PC-9 (cell line): ENCODE measurements at places on chromosomes 12 and 14. TPM values are rescaled to one million over a fixed set of nuclear protein-coding genes. Genes with fewer than 3 reads are reported as not detected.

- no peaks in the 10 kb centered on the region for H3K27me3 ChIP-seq
- no peaks in the 10 kb centered on the region for H3K4me1 ChIP-seq
- no peak overlapping the region for H3K27ac ChIP-seq
- H3K36me3 ChIP-seq = no peaks in the 10 kb centered on the region
Measured at GRCh38 chr12:113899561-113900471, 66.3 kb downstream of the RBM19 start.

- H3K27ac ChIP-seq = no peak overlapping the region
- DNase-seq = no peak
- H3K4me3 ChIP-seq = no peak overlapping the region
- no peaks in the 10 kb centered on the region for H3K4me1 ChIP-seq
- no peaks in the 10 kb centered on the region for H3K36me3 ChIP-seq
- H3K27me3 ChIP-seq = no peaks in the 10 kb centered on the region
Measured at GRCh38 chr12:127145241-127145928, 1121.6 kb upstream of the TMEM132C start.

DNA sequence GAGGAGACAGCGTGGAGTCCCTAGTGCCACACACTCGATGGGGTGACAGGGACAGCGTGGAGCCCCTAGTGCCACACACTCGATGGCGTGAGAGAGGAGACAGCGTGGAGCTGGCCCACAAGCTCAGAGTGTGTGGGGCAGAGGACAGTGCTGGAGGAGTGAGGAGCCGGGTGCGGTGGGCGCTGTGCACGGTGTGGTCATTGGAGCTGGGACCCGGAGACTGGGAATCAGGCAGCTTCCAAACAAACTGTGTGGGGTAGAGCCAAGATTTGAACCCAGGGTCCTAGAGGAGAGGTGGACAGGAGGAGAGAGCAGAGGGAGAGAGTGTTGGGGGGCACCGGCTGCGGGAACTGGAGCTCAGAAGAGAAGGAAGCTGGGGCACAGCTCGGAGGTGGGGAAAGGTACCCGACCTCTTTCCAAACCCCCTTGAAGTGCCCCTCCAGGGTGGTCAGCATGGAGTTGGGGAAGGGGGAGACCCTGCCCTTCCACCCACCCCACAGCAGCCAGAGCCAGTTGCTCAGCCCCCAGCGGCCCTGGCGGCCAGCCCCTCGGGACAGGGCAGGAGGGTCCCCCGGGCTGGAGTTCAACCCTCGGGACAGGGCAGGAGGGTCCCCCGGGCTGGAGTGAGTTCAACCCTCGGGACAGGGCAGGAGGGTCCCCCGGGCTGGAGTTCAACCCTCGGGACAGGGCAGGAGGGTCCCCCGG is 91.0 kb downstream of the NOC4L start:
- no peaks in the 10 kb centered on the region for H3K36me3 ChIP-seq
- H3K4me3 ChIP-seq = no peak overlapping the region
- no peak overlapping the region for H3K27ac ChIP-seq
- DNase-seq = no peak
- peaks cover 36% of the 10 kb centered on the region for H3K27me3 ChIP-seq

DNA sequence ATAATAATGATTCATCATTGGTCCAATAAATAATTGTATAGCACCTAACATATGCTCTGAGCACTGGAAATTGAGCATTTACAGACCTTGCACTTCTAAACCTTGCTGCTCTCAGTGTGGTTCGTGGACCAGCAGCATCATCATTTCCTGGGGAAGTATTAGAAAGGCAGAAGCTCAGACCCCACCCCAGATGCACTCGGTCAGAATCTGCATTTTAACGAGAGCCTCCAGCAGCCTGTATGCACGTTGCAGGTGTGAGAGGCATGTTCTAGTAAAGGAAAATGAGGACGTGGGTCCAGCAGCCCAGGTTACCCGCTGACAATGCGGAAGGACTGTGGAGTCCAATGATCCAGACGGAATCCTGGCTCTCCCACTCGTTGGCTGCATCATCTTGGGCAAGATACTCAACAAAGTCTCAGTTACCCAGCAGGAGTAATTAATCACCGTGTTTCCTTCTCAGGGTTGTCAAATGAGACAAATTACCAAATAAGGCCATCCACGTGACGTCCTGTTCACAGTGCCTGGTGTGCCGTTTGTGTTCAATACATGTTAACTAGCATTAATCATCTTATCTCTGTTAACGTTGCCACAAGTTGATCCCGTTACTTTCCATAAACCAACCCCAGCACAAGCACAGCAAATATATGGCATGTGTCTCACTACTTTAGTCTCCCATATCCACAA is 49.2 kb upstream of the CCND2 start:
- no peaks in the 10 kb centered on the region for H3K4me1 ChIP-seq
- no peak overlapping the region for H3K4me3 ChIP-seq
- H3K27me3 ChIP-seq = peaks cover 59% of the 10 kb centered on the region
- H3K27ac ChIP-seq = no peak overlapping the region

- H3K27ac ChIP-seq = 0 out of 2 replicates have a peak overlapping the region, but pooled peaks have one; percentile 16
- H3K4me1 ChIP-seq = peaks cover 57% of the 10 kb centered on the region
- H3K36me3 ChIP-seq = peaks cover 10% of the 10 kb centered on the region
- H3K27me3 ChIP-seq = no peaks in the 10 kb centered on the region
Measured at GRCh38 chr12:6608592-6609281, 1.6 kb upstream of the CHD4 start.

DNA sequence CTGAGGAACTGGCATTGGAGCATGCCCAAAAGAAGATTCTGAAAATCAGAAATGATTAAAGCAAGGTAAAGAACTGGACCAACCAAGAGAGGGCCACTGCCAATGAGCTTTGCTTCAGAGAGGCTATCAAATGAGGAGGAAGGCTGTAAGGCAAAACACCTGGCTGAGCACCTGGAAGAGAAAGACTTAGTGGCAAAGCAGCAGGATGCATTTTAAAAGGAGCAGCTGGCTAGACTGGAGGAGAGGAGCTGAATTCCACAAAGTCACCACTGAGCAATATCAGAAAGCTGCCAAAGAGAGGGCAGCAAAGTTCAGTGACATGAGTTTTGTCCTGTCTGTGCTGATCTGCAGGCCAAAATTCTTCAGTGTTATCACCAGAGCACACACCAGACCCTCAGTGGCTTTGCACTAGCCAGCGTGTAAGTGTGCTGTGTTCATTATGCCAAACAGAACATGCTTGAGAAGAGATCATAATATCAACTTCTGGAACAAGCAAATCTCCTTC is 338.7 kb downstream of the TRHDE start:
- no peaks in the 10 kb centered on the region for H3K27me3 ChIP-seq
- no peaks in the 10 kb centered on the region for H3K4me1 ChIP-seq
- no peaks in the 10 kb centered on the region for H3K36me3 ChIP-seq

DNA sequence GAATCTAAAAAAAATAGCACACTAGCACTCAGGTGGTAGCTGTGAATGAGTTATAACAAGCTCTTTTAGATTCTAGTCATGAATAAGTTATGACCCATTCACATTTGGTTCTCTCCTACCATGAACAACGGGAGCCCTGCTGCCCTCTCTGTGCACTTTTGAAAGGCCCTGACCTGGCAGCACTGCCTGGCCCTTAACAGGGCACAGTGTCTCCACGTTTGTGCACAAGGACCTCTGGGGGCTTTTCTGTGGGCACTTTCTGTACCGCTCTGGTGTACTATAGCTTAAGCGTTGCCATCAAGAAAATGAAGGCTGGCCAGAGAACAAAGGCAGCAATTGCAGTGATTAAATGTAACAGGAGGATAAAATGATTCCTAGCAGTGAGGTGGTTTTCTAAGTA is 21.2 kb downstream of the CCDC92 start:
- DNase-seq = no peak
- H3K27me3 ChIP-seq = no peaks in the 10 kb centered on the region
- no peaks in the 10 kb centered on the region for H3K4me1 ChIP-seq
- no peak overlapping the region for H3K27ac ChIP-seq

DNA sequence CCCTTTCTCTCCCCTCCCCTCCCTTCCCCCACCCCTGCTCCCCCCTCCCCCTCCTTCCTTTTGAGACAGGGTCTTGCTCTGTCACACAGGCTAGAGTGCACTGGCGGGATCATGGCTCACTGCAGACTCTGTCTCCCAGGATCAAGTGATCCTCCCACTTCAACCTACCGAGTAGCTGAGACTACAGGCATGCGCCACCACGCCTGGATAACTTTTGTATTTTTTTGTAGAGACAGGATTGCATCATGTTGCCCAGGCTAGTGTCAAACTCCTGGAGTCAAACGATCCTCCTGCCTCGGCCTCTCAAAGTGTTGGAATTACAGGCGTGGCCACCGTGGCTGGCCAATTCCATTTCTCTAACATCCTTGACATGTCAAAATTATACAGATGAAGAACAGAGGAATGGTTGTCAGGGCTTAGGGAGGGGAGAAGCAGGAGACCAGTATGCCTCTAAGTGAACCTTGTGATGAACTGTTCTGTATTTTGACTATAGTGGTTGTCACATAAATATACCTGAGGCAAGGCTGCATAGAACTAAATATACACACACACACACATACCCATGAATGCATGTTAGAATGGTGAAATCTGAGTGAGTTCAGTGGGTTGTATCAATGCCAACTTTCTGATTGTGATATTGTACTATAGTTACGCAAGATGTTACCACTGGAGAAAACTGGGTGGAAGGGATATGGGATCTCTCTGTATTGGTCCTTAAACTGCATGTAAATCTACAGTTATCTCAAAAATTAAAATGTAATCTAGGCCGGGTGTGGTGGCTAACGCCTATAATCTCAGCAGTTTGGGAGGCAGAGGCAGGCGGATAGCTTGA is 3.6 kb upstream of the CFAP73 start:
- H3K4me3 ChIP-seq = no peak overlapping the region
- no peaks in the 10 kb centered on the region for H3K27me3 ChIP-seq
- DNase-seq = no peak
- no peaks in the 10 kb centered on the region for H3K36me3 ChIP-seq

DNA sequence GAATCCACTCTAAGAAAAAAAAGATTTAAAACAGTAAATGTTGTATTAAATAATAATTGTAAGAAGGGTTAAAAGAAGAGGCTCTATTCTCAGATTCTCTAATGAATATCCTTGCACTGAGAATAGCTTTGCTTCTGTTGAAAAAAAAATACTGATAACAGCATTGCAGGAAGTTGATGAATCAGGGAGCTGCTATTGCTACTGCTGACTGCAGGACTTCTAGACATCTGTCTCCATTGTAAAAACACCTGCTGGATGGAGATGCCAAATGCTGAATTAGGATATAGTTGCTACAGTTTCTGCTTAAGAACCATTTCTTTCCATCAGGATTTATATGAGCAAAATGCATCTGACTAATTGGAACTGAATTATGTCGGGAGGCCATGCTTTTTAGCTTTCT is 50.3 kb upstream of the ANP32D start:
- DNase-seq = no peak
- H3K4me3 ChIP-seq = no peak overlapping the region
- H3K4me1 ChIP-seq = no peaks in the 10 kb centered on the region
- peaks cover 7% of the 10 kb centered on the region; the same call in 1 of the 2 replicates for H3K27me3 ChIP-seq
- H3K36me3 ChIP-seq = no peaks in the 10 kb centered on the region

DNA sequence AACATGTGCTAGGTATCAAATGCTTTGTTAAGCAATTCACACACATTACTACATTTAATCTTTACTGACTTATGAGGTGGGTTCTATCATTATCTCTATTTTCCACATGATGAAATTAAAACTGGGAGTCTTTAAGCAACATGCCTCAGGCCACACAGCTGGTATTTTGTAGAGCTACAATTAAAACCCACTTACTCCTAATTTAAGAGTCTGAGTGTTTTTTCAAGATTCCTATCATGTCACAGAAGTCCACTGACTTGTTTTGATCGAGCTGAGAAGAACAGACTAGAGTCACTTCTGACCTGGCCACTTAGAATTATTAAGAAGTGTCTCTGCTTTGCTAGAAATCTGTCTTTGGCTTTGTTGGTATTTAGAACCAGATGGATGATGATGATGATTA is 670.7 kb downstream of the NRXN3 start:
- no peak overlapping the region for H3K4me3 ChIP-seq
- DNase-seq = no peak
- H3K36me3 ChIP-seq = no peaks in the 10 kb centered on the region
- no peaks in the 10 kb centered on the region for H3K4me1 ChIP-seq
- peaks cover 16% of the 10 kb centered on the region; the same call in 1 of the 2 replicates for H3K27me3 ChIP-seq

GRCh38 chr12:7591531-7591930 is 74.2 kb downstream of the APOBEC1 start:
- no peaks in the 10 kb centered on the region for H3K27me3 ChIP-seq
- H3K36me3 ChIP-seq = no peaks in the 10 kb centered on the region
- DNase-seq = no peak
- H3K4me3 ChIP-seq = no peak overlapping the region
- H3K4me1 ChIP-seq = no peaks in the 10 kb centered on the region

GRCh38 chr12:48194799-48195201 is 8.3 kb downstream of the OR10AD1 start:
- no peaks in the 10 kb centered on the region for H3K27me3 ChIP-seq
- peaks cover 16% of the 10 kb centered on the region; the same call in 1 of the 2 replicates for H3K4me1 ChIP-seq
- DNase-seq = no peak
- no peak overlapping the region for H3K27ac ChIP-seq
- no peaks in the 10 kb centered on the region for H3K36me3 ChIP-seq
- no peak overlapping the region for H3K4me3 ChIP-seq

DNA sequence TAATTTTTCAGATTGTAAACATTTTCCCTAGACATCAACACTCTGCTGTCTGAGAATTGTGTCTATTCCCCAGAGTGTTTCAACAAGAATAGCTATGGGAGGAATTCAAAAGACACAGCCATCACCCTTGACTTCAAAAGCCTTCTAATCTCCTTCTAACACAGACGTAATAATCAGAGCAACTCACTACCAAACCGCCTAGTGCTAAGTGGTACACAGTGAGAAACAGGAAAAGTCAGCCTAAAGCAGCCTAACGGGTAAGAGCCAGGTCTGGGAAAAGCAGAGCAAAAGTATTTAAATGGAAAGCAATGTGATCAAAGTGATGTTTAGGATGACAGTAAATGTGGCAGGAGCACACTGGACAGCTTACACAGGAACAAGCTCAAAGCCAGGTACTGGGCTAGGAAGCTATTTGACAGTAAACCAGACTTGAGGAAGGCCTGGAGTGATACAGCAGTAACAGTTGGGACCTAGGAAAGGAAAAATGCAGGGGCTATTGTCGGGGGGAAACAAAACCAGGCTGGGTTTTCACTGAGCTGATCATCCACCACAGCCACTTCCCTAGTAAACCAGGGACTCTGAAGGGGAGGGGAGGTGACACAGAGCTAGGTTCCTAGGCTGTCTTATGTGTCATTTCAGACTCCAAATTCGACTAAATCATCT is 29.4 kb downstream of the CORO1C start:
- no peak for DNase-seq
- H3K27me3 ChIP-seq = no peaks in the 10 kb centered on the region
- H3K27ac ChIP-seq = no peak overlapping the region
- no peak overlapping the region for H3K4me3 ChIP-seq
- H3K36me3 ChIP-seq = peaks cover 20% of the 10 kb centered on the region

GRCh38 chr14:51636109-51636508 is 15.6 kb upstream of the FRMD6 start:
- H3K36me3 ChIP-seq = no peaks in the 10 kb centered on the region
- no peaks in the 10 kb centered on the region for H3K27me3 ChIP-seq

- DNase-seq = no peak
- H3K36me3 ChIP-seq = no peaks in the 10 kb centered on the region
- H3K27ac ChIP-seq = no peak overlapping the region
- H3K4me3 ChIP-seq = no peak overlapping the region
- H3K27me3 ChIP-seq = no peaks in the 10 kb centered on the region
- no peaks in the 10 kb centered on the region for H3K4me1 ChIP-seq
Measured at GRCh38 chr12:93757792-93758694, 80.9 kb downstream of the CRADD start.

- peaks cover 25% of the 10 kb centered on the region for H3K27me3 ChIP-seq
- DNase-seq = no peak
- no peak overlapping the region for H3K4me3 ChIP-seq
- H3K4me1 ChIP-seq = no peaks in the 10 kb centered on the region
Measured at GRCh38 chr12:105292705-105293104, 37.8 kb upstream of the C12orf75 start.

KRT74 gene
- not detected in 2 replicates for total RNA-seq

CD163L1 gene
- 52.3 and 69.3 TPM in 2 replicates for total RNA-seq

CFAP251 gene
- total RNA-seq = 3.7 and 4.3 TPM in 2 replicates

ACTR10 gene
- total RNA-seq = 30.4 and 36.3 TPM in 2 replicates

EGLN3 gene
- 22.6 and 23.6 TPM in 2 replicates for total RNA-seq

TAS2R30 gene
- total RNA-seq = 2.9 and 3.1 TPM in 2 replicates

CACNA1C gene
- total RNA-seq = not detected in 2 replicates
